Suppressor macrophage treated with lipopolysaccharide for 4 hours (primary cell): ENCODE measurements at places on chromosomes 12 and 14.

GRCh38 chr12:69661386-69661785, 37.7 kb downstream of the BEST3 start:
- no peak for DNase-seq

GRCh38 chr12:76798864-76799263, 34.9 kb downstream of the ZDHHC17 start:
- no peak for DNase-seq

GRCh38 chr12:128829861-128830504, 6.2 kb upstream of the SLC15A4 start:
- DNase-seq: peak; percentile 92

DNA sequence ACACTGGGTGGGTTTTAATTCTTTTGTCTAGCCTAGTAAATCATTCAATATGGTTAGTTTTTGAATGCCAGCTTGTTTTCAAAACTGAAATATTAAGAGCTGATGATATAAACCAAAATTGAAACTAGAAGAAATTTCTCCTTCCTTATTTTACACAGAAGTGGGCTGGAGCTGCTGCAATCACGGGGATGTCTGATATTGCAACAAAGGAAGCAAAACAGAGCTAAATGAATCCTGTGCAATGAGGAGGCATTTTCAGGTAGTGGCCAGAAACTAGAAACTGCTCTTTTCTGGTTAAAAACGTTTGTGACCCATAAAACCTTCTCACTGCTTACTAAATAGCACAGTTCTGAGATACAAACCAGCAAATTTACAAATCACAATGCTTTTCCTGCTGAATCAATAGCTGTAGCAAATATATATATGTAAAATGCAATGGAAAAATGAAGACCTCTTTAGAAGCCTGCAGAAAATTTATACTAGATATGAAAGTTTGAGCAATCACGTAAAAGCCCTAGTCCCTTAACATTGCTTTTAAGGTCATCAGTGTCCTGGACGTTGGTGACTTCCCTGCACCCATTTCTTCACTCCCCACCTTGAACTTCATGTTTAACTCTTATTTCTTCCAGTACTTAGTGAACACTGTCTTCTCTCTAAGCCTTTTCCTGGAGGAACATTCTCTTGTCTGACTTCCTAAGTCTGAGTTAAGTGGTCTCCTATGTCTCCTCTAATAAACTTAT, 15.9 kb upstream of the LRRK2 start:
- DNase-seq: peak; percentile 91

- DNase-seq: peak; percentile 11
Measured at GRCh38 chr12:124469193-124469888, 98.1 kb downstream of the NCOR2 start.

- DNase-seq: peak; percentile 69
Measured at GRCh38 chr14:33435911-33436689, 497.4 kb downstream of the NPAS3 start.

GRCh38 chr14:85247071-85247470, 282.9 kb upstream of the FLRT2 start:
- no peak for DNase-seq

DNA sequence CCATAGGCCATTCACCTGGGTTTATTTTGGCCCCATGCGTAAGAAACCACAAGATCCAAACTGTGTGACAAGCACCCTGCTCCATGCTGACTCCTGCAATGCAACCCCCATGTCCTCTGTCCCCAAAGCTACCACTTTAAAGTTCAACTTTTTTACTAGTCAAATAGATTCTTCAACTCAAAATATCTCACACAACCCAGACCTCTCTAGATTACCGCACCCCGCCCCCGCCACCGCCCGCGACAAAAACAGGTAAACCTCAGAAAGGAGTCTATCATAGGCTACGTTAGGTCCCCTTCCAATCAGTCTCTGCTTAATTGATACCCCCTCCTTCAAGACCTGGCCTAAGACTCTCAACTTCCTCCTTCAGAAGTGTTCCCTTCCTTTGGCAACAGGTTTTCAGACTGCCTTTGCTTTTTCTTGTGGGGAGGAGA, 2.2 kb downstream of the ZFP36L1 start:
- no peak for DNase-seq

DNA sequence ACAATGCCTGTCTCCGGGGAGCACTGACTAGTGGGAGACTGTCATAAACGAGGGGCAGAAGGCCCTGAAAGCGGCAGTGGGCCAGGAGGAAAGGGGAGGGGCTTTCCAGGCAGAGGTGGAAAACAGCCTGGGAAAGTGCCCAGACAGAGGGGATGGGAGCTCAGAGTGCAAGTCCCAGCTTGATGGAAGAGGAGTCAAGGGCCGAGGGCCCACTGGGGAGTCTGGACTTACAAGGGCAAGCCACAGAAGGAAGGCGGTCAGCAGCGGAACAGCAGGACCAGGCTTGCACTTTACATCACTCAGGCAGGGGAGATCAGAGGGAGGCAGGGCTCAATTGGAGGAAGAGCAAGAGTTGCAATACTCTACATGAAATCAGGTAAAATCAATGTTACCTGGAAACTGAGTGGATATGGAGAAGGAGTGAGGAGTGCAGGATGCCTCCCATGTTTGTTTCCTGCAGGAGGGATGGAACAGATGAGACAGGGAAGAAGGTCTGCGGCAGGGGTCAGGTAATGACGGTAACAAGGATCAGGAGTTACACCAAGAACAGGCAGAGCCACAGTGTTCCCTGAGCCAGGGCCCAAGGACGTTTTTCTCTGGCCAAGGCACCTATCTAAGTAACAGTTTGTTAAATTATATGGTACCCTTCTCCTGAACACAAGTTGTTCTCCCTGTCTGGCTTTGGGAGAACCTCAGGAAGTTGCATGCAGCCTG, 23.8 kb downstream of the PXN start:
- no peak for DNase-seq

DNA sequence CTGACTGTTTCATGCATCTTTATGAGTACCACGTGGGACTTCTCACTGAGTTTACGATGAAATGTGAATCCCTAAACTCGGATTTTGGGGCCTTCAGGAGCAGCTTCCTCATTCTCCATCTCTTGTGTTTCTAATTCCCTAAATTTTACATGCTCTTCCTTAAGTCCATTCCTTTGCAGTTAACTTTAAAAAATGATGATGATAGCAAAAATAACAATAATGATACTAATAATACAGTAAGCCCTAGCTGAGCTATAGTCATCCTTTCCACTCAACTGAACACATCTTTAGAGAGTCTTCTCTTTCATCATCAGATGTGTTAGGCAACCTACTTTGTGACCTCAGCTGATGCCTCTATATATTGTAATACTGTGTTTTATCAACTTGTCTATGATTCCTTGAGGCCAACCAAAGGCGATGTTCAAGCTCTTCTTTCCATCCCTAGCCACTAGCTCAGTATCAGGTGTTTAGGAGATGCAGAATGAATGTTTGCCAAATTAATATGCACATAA, 1196.4 kb downstream of the VRK1 start:
- DNase-seq: no peak

- DNase-seq: no peak
Measured at GRCh38 chr12:78005094-78005492, 174.4 kb downstream of the NAV3 start.

DNA sequence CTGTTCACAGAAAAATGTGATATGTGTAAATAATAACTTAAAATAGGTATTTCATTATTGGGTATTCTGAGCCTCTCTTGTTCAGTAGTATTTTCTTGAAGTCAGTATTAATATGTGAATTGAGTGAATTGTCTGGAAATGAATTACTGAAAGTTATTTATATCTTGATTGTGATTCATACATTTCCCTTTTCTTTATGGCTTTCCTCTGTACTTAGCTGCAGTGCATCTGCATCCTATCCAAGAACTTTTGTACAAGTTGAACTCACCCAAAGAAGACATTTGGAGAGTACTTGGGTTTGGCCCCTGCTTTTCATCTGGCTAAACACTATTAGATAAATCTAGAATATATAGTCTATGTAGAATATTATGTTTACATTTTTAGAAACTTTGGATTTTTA, 326.0 kb downstream of the RAD51B start:
- DNase-seq: no peak

- no peak for DNase-seq
Measured at GRCh38 chr14:101116065-101116464, 212.5 kb upstream of the RTL1 start.

DNA sequence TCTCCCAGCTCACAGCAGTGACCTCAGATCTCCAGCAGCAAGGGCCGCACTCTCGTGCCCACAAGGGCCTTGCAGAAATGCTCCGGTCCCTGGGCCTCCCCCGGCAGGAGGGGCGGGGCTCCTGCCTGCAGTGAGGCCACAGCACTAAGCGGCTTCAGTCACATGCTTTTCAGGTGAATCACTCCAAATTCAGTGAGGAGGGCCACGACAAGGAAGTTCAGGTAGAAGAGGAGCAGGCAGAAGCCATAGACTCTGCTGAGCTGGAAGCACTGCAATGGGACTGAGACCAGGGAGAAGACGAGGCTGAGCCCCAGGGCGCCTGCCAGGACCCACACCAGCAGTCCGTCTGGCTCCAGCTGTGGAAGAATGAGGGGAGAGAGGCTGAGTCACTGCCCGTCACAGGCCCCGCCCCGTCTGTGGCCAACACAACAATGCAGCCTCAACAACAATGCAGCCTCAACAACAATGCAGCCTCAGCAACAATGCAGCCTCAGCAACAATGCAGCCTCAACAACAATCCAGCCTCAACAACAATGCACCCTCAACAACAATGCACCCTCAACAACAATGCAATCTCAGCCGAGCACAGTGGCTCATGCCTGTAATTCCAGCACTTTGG, 35.2 kb downstream of the SLC8B1 start:
- no peak for DNase-seq

- no peak for DNase-seq
Measured at GRCh38 chr12:73465106-73465505, 1072.5 kb upstream of the ATXN7L3B start.

GRCh38 chr12:131063960-131064359, 110.3 kb downstream of the ADGRD1 start:
- peak; percentile 27 for DNase-seq

- DNase-seq: no peak
Measured at GRCh38 chr12:82627799-82628198, 58.9 kb upstream of the TMTC2 start.

DNA sequence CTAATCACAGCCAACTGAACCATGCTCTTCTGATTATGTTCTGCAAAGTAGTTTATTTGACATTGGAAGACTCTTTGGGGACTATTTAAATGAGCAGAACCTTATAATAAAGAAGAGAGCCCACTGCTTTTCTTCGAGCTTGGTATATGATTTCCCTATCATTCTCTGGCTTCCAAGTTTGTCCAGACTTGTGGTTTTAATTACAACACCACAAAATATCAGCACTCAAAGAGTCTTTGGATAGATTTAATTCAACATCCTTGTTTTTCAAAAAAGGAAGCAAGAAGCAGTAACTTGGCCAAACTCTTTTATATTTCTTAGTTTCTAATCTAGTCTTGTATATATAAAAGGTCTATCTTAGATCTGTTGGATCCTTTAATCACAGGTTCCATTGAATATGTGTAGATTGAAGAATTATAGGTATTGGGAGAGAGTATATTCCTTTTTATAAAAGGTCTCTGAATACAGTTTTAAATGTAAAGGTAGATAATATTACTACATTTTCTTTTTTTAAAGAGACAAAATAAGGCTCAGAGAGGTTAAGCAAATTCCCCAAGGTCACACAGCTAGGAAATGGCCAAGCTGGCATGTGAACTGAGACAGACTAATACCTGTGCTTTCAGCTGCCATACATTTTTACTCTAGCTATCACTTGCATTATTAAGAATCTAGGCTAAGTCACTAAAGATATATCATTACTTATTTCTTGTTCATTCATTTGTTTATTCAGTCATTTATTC, 172.8 kb downstream of the SSPN start:
- no peak for DNase-seq

- peak; percentile 75 for DNase-seq
Measured at GRCh38 chr14:100108042-100108825, 43.0 kb downstream of the EVL start.

GRCh38 chr12:109482491-109482890, 5.1 kb downstream of the UBE3B start:
- no peak for DNase-seq

DNA sequence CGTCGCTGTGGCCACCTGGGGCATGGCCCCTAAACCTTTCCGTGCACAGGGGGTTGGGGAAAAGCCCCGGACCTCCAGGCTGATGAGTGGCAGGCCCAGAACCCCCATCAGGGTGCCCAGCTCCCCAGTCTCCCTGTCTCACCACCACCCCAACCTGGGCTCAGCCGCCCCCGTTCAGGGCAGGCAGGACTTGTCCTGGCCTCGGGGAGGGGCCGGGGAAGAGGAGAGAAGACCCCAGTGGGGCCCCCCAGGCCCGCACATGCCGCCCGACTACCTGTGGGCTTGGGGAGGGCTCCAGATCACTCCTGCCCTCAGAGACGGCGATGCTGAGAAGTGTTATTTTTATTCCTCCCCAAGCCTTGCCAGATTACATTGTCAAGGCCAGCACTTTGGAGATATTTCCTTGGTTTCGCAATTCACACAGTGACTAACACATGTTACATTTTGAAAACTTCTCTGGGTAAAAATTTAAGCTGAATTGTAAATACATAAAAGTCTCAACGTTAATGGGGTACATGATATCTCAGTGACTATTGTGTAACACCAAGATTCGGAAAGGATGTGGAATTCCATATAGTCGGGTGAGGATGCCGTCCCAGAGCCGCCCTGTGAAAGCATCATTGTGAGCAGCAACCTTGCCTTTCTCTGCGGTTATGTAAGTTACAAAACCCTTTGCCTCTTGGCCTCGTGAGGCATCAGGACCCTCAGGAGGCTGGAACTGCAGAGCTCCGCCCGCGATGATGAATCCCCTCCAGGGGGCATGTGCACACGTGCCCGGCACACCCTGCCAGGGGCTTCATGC, 85.6 kb upstream of the DIO3 start:
- peak; percentile 37 for DNase-seq

GRCh38 chr12:9351136-9351535, 142.9 kb upstream of the PZP start:
- no peak for DNase-seq

- no peak for DNase-seq
Measured at GRCh38 chr14:100982353-100982752, 78.8 kb upstream of the RTL1 start.

- peak; percentile 6 for DNase-seq
Measured at GRCh38 chr14:90444077-90444696, 47.4 kb downstream of the CALM1 start.

DNA sequence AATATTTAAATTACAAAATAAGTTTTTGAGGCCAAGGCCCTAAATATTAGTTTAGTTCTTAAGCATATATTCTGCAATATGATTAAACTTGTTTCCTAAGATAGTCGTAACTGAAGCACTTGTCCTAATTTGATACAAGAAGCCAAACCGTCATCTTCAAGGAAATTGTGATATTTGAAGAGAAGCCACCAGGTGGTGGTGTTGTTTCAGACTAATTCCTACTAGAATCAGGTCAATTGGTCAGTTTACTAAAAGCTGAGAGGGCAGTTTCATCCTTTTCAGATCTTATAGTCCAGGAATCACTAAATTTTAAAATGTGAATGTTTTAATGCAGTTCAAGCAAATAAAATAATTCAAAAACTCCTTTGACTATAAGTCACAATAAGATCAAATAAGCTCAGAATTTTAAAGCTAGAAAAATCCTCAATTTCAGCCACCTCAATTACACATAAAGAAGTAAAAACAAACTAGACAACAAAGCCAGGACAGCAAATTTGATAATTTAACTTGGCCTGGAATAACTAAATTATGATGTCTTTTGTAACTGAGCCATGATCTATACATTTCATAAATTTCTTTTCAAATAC, 7.1 kb upstream of the ARL1 start:
- peak; percentile 84 for DNase-seq

- peak; percentile 72 for DNase-seq
Measured at GRCh38 chr12:54419088-54419887, at the start of gene ITGA5. TSS of gene ITGA5 (minus strand) at chr12:54419266. CDS start at chr12:54419198, 68 bp downstream.
